HCEC 1CT (cell line): ENCODE measurements at places on chromosomes 11 and 22.

DNA sequence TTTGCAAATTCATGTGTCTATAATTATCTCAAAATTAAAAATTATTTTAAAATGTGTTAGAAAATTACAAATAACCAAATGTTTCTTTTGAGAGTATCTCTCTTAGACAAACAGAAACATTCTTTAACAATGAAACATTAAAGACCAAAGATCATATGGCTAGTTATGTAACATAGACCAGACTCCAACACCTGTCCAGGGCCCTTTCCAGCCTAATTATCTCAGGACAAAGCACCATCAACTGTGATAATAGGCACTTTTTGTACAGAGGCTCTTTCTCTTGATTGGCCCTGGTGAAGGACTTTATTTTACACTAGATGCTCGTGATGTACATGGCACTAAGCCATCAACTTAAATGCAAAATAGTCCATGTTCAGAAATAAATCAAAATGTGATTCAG, 5.0 kb upstream of the PLEKHA7 start:
- no peak for DNase-seq

DNA sequence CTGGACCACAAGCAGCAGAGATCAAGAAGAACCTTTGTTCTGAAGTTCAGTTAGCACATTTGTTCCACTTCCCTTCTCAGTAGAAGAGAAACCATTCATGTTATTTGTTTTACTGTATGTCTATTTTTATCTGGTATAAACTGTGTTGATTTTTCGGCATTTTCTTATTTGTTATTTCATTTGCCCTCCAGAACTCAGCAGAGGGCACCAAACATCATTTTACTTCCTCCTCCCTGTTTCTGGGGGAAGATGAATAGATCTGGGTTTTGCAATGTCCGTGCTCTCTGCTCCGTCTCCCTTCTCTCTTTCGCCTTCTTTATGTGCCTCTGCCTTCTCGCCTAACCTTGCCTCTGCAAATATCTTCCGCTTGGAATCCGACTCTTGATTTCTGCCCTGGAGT, 366.9 kb downstream of the NTM start:
- peak; percentile 38 for DNase-seq

- no peak for DNase-seq
These were observed 28.4 kb upstream of the TTC12 start for GRCh38 chr11:113286009-113286408.

DNA sequence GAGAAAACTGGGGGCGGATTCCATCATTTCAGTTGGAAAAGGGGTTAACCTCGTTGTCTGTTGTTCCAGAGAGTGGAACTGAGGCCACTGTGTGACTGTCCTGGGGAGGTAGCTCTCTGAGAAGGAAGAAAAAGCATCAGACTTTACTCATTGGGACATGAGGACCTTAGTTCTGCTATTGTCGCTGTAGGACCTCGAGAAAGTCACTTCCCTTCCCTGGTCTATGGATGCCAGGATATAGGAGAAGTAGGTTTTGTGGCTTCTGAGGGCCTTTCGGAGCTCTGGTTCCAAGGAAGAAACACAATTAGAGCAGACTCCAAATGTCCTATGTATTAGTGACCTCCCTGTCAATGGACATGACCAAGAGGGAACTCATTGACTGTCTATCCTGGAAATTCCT, 6.2 kb downstream of the MYO18B start:
- DNase-seq, result no peak

- no peak for DNase-seq
These were observed 91.9 kb downstream of the CDKN1C start for GRCh38 chr11:2793701-2794045.

DNA sequence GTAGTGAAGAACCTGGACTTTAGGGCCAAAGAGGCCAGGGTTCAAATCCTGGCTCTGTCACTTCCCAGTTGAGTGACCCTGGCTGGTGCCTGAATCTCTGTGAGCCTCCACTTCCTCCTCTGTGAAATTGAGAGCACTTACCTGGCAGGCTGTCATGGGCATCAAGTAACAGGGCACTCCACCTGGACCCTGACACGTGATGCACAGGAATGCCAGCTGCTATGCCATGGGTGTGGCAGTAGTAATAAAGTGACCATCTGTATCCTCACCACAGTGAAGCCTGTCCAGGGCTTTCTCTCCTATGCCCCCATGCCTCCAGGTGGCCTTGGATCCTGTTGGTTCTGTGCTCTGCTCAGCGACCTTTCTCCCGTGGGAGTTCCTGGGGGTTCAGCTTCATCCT, 29.8 kb upstream of the PPP6R3 start:
- DNase-seq, result no peak

- DNase-seq, result peak; percentile 86
These were observed 62.4 kb upstream of the BMAL1 start for GRCh38 chr11:13215149-13215548.

DNA sequence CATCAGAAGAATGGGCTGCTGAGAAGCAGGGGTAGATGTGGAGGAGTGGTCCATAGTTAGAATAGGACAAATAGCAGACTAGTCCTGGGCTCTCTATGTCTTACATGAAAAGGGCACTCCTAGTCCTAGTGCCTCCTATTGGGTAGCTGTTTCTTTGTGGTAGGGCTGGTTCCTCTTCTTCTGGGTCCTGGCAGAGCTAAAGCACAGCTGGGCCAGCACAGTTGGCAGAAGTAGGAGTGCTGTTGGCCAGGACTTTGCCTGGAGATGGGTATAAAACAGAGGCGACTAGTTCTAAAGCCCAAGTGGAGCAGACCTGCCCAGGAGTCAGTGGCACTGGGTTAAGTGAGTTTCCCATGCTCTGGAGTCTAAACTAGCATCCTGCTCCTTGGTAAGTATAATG, 55.2 kb downstream of the PPFIBP2 start:
- no peak for DNase-seq

DNA sequence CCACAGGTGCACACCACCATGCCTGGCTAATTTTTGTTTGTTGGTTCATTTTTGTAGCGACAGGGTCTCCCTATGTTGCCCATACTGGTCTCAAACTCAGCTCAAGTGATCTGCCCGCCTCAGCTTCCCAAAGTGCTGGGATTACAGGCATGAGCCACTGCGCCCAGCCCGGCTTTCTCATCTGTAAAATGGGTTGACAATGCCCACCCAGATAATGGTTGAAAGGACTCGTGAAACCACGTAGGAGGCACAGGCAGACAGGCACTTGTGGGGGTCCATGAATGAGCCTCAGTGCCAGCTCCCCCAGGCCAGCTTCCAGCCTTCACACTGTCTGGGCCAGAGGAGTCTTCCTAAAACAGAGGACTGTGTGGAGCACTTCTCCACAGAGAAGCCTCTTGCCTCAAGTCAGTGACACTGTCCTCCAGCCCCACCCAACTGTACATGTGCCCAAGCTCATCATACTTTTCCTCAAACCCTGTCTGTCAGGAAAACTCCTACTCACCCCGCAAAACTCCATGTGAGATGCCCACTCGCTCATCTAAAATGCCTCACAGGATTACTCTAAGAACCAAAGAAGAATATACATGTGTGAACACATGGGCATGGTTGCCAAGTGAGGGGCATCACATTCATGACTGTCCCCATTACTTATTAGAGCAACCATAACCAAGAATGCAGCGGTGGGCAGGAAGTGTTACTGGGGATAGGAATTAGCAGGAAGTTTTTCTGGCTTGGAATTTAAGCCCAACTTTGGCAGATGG, 32.1 kb upstream of the WNT7B start:
- no peak for DNase-seq

DNA sequence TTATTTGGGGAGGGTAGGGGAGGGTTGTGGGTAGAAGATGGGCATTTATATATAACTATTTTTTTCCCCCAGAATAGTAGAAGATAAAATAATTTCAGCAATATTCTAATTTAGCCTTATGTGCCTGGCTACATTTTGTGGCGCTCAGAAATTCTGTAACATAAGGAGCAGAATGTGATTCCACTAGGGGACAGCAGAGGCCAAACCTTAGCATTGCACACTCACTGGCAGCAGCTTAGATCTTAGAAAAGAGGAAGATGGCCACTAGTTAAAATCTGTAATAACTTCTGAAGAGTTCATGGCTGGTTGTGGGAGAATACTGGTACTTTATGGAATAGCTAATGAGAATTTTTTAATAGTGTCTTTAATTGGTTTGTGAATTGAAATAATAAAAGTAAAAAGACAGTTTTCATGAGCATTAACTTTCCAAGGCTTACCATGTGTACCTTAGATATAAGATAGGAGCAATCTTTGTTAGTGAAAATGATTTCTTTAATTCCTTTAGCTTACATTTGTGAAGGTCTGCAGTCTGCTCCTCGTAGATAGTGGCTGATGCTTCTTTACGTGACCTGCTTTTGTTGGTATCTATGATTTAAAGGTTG, 33.1 kb downstream of the DDX10 start:
- peak; percentile 71 for DNase-seq

GRCh38 chr22:42967933-42968332, 47.0 kb downstream of the PACSIN2 start:
- no peak for DNase-seq

GRCh38 chr22:23598805-23599518, 18.9 kb upstream of the IGLL1 start:
- DNase-seq, result no peak

DNA sequence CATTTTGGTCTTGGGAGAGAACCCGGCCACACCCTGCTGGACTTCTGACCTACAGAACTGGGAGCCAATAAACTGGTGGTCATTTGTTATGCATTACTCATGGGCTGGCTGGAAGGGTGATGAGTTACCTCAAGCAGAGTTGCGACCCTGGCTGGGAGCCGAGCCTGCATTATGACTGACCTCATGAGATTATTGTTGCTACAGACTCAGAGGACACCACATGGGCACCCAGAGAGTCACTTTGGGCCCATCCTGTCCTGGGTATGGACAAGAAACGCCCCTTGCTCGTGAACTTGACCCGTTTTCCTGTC, 531.7 kb downstream of the TBC1D22A start:
- DNase-seq, result peak; percentile 7

- no peak for DNase-seq
These were observed 40.4 kb downstream of the AMPD3 start for GRCh38 chr11:10495464-10495786.

DNA sequence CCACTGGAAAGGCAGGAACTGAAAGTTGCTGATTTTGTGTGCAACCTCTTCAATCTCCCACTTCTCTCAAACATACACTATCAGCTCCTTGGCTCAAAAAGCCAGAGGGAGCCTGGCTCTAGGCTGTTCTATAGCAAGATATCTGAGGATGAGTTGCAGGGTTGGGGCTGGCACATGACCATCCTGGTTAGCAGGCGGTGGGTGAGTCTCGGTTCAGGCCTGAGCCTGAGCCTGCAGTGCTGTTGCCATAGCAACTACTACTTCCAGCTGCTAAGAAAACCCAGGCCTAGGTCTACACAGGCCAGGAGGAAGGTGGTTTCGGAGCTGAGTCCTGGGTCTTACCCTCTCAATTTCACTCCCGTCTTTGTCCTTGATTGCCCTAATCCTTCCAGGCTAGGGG, 39.0 kb downstream of the CWC15 start:
- peak; percentile 32 for DNase-seq

- no peak for DNase-seq
These were observed 48.5 kb upstream of the VPREB1 start for GRCh38 chr22:22196018-22196533.

DNA sequence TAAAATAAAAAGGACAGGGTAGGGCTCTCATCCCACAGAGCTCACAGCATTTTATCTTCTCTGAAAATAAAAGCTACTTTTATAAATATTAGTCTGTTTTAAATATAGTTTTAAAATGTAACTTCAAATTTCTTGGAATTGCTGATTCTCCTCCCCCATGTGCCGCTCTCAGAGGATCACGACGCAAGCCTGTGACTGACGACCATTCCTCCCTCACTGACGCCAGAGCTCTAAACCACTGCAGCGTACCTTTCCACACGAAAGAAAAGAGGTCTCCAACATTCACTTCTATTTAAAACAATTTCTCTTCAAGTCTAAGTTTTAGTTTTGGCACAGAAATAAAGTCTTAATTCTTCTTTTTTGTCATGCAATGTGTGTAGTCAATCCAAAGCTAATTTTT, 9.3 kb downstream of the TOLLIP start:
- no peak for DNase-seq

DNA sequence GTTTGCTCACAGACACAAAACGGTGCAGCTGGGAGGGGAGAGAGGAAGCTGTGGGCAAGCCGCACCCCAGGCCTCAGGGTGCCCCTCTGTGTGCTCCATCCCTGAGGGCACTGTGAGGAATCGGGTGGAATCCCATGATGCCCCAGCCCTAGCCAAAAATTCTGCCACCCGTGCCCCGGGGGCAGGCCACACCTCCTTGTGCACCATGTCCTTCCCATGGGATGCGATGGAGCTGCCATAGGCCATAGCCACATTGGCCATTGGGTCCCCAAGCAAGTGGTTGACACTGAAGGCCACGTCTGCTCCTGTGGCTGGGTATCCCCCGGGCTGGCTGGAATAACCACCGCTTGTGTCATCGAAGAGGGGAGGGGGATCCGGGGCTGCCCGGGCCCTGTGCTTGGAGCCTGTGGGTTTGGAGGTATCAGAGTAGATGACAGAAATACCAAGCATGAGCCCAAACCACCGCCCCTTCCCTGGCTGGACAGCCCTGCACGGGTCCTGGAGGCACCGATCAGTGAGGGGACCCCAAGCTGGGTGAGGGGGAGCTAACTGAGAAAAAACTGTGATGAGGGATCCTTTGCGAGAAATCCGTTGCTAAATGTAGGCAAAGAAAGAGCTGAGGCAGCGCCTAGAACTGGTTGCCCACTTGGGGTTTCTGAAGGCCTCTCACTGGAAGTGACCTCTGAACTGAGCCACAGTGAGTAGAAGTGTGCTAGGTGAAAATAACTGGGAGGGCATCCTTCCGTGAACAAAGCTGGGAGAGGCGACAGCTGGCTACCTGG, 863 bp downstream of the YIF1A start:
- peak; percentile 10 for DNase-seq

GRCh38 chr11:102800767-102801166, 2.8 kb upstream of the MMP1 start:
- DNase-seq, result no peak

- DNase-seq, result no peak
These were observed 5.6 kb downstream of the DERL3 start for GRCh38 chr22:23833017-23833751.

DNA sequence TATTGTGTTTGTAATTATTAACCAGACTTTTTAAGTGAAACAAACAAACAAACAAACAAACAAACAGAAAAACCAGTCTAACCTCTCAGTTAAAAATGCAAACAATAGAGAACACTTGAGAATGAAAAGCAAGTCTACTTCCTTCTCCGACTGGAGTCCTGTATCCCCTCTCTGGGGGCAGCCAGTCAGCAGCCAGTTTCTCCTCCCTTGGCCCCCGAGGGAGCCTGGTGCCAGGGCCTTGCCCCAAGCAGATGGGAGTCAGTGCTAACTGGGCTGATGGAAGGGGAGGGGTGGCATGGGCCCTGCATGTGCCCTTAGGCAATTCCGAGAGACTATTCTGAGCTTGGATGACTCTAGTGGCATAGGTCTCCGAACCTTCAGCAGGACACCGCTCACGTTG, 137.2 kb downstream of the GRIK4 start:
- DNase-seq, result no peak
